ENCODE measurements at places on chromosomes 4 and X.

- no peak for DNase-seq
Observed at GRCh38 chr4:1041147-1041935, 29.9 kb downstream of the FGFRL1 start.

DNA sequence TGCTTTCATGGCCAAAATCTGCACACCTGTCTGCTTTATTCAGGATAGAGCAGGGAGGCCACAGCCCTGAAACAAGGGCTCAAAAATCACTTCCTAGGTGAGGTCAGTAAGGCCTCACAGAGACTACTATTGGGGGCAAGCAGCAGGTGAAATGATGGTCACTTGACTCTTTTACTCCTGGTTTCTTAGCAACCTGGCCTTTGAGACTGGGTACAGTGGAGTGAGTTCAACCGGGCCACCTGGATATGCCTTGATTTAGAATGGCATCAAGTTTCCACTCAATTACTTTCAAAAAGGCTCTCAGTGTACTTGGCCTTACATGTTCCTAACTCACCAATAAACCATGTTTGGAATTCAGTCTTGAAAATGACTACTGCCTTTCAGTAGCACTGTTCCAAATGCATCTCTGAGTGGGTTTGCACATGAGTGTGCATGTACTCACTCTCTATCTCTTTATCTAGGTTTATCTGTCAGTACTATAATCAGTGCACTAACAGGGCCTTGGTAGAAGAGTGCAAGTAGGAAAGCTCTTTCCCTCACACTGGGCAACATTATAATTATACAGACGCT is 388.2 kb downstream of the OPHN1 start:
- DNase-seq, result no peak

DNA sequence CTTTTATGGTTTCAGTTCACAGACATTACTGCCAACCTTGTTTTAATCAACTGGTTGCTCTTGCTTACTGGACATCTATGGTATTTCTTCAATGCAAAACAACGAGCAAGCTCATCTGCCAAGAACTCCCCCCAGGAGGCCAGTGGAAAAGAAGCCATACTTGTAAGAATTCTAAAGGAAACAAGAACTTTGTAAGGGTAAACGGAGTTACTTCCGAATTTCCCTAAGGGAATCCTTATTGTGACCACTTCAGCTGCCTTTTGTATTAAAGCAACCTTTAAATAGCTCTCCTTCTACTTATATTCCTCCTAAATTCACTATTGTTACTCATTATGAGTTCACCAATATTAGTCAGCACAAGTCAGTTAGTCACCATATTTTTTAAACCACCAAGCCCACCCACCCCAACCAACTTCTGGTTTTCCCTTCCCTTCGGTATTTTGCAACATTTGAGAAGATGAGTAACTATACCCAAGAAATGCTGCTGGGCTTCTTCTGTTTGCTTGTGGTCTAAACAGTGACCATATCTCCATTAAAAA is 602.8 kb upstream of the DIPK2B start:
- no peak for DNase-seq

DNA sequence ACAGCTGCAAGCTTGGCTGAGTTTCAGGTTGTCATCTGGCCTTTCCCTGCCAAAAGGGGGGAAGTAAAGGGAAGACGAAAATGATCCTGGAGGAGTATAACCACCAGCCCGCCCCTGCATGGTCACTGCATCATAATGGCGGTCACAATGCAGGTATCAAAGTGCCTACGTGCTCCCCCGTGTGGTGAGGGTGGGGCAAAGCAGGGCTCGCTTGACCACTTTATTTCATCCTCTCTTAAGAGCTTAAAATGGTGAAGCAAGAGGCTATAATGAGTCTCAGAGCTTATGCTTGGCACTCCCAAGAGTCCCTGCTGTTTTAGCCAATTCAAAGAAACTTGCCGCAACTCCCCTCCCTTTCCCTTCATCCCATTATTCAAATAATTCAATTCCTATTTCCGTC is 105.6 kb downstream of the APOOL start:
- no peak for DNase-seq

- no peak for DNase-seq
Observed at GRCh38 chr4:137310166-137310565, 222.1 kb downstream of the PCDH18 start.

- DNase-seq, result no peak
Observed at GRCh38 chr4:105437637-105438036, 36.2 kb downstream of the PPA2 start.

- DNase-seq, result no peak
Observed at GRCh38 chrX:53256446-53257041, 24.8 kb downstream of the IQSEC2 start.

GRCh38 chrX:8879750-8880149 is 78.6 kb upstream of the FAM9A start:
- peak; percentile 5 for DNase-seq
